ENCODE measurements at places on chromosomes 2 and 18.

GRCh38 chr2:166179201-166179600 lies 51.4 kb upstream of the SCN1A start:
- no peak for DNase-seq

GRCh38 chr2:124001696-124002430 lies 23.2 kb upstream of the CNTNAP5 start:
- no peak for DNase-seq

DNA sequence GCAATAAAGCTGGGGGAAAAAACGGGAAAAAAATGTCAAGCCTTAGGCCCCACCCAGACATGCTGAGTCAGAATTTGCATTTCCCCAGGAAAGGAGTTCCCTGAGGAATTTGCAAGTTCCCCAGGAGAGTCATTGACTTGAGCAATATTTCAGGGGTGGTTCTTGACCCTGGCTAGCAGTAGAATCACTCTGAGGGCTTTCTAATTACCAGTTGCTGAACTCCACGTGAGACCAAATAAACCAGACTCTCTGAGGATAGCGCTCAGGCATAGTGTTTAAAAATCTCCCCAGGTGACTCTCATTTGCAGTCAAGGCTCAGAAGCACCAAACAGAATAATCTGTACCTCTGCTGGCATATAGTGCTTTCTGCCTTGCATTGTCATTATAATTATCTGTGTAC lies 48.7 kb downstream of the C1QL2 start:
- no peak for DNase-seq

DNA sequence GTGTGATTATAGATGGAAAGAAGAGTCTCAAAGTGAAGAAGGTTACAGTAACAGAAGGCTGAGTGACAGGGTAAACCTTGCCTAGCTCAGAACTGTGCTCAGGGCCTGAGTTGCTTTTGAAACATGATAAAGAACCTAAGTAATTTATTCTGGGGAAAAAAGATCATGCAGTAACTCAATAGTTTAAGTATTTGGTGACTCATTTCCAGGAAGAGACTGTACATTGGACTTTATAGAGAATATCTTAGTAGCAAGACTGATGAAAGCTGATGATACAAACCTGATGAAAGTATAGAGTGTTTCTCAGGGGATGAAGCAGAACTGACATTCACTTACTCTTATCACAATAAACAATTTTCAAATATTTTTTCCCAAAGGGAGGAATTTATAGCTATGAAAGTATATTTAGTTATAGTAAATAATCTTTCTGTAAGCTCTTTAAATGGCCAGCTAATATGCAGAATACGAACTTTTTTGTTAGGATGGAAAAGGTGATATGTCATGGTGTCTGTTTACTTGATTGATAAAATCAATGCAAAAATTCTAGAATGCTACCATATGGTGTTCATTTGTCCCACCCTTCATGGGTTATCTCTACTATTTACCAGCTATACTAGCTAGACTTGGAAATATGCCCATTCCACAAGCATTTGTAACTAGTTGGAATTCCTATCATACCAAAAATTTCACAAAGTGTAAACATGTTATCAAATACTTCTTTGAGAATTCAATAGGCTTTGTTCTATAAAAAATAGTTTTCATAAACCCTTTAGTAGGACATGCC lies 1265.5 kb upstream of the ACVR2A start:
- DNase-seq, result no peak

- DNase-seq, result no peak
These were observed 316.9 kb upstream of the ZEB2 start for GRCh38 chr2:144836635-144837350.

DNA sequence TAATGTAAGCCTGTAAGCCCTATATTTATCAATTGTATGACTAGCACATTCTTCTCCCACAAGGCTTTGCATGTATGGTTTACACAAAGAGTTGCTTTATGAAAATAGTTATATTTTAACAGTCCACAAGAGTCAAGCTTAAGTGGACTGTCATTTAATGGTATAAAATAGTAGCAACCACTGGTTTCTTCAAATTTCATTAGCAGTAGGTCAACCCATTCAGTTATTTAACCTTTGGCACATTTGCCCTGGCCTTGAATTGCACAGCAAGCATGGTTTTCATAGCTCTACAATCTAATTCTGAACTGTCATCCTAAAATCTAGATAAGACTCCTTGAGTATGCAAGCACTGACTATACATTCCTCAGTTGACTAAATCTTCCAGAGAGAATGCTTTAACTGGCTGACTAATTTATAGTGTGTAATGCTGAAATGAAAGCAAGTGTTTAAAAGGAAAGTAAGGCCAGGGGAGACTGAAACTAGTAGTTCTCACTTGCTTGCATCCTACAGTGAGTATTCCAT lies 1.8 kb downstream of the DPP4 start:
- no peak for DNase-seq

- no peak for DNase-seq
These were observed 63.3 kb downstream of the TGOLN2 start for GRCh38 chr2:85264471-85264870.

GRCh38 chr2:222256250-222256649 lies 42.5 kb downstream of the PAX3 start:
- DNase-seq, result no peak

- DNase-seq, result no peak
These were observed 261.6 kb downstream of the ASXL3 start for GRCh38 chr18:33839452-33840211.

All from activated CD4-positive, CD25-positive, alpha-beta regulatory T cell treated with anti-CD3 and anti-CD28 coated beads, Interleukin-2, amount 50 U/mL, for 16 hours (primary cell).